ENCODE measurements at places on chromosomes 5 and 9.

DNA sequence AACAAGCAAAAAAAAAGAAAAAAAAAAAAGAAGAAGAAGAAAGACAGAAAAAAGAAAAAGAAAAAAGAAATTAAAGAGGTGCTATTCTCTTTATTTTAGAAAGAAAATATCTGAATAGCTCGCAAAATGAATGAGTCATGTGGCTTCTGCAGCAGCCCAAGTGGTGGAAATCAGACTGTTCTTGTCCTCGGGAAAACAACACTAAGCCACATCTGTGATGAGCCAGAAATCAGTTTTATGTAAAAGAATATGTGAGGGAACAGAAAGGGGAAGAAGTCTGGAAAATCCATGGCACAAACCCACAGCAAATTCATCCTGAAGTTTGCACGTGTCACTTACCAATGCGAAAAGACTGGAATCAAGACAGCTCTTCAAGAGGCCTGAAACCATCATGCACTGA, 118.7 kb upstream of the GAS1 start:
- DNase-seq: no peak

DNA sequence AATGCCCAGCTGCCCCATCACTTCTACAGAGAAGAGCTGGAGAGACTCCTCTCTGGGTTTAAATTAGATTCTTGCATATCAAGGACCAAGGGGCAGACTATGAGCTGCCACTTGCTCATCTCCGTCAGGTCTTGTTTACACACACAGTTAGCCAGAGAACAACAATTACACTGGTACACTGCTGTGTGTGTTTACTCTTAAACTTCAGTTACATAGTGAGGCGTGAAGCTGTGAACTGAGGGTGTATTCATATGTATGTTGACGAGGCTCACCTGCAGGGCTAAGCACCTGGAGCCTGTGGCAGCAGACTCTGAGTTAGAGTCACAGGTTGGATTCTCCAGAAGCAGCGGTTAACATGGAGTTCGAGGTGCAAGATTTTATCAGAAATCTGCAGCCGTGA, 155.4 kb upstream of the ANKH start:
- DNase-seq: no peak

- DNase-seq: no peak
Observed at GRCh38 chr5:69049796-69050195, 44.0 kb upstream of the SLC30A5 start.

- DNase-seq: no peak
Observed at GRCh38 chr5:122704247-122705036, 70.4 kb upstream of the SNX2 start.

DNA sequence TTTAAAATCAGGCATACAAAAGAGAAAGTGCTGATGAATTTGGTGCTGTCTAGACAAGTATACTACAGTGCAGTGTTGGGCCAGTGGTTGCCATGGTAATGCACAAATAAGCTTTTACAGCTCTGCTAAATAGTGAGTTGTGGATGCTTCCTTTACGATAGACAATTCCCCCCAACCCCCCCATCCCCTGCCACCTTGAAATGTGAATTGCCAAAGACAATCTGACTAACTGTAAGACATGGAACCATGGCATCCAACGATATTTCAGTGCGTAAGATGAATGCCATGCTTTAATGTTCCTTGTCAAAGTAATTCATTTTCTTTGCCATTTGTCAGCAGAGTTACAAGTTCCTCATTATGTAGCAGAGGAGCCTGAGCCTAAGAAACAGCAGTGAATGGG, 91.5 kb upstream of the NREP start:
- DNase-seq: no peak

DNA sequence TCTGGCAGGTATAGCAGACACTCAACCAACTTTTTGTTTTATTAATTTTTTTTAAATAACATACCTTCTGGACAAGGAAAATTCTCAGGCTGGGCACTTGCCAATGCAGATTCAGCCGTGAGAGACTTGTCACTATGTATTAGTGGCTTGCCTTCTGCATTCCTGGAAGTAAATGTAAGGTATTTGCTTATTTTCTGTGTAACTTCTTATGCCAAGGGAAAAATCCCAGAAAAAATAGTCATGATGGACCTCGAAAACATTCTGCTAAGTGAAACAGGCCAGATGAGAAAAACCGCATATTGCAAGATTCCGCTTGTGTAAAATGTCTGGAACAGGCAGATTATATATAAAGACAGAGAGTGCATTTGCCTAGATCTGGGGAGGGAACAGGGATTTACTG, 260.3 kb upstream of the DAPK1 start:
- no peak for DNase-seq

DNA sequence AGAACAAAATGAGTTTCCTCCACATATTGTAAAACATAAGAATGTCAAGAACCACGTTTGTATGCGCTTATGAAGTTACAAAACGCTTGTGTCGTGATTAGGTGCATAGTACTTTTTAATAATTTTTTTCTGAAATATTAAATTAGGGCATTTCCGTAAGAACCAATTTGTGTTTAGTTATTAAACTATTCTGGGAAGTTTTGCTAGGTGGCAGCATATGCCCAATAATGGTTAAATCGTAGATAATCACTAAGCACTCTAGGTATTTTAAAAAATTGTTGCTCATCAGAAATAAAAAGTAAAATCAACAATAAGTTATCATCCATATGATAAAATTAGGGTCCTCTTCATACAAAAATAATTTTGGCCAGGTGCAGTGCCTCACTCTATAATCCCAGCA, 5.4 kb downstream of the SRFBP1 start:
- DNase-seq: no peak

Measured in activated gamma-delta T cell treated with anti-CD3 and anti-CD28 coated beads, Interleukin-2, amount 50 U/mL, for 16 hours (primary cell).